ENCODE measurements at places on chromosomes 1 and 21. TPM values are rescaled to one million over a fixed set of nuclear protein-coding genes. Genes with fewer than 3 reads are reported as not detected.

The KRTAP19-3 gene
- total RNA-seq = not detected

- peak; percentile 3 for DNase-seq
Measured at GRCh38 chr1:192763756-192764155, 45.1 kb upstream of the RGS2 start.

GRCh38 chr1:222021129-222021528 is 279.2 kb upstream of the DUSP10 start:
- no peak for DNase-seq

GRCh38 chr1:183968386-183968785 is 69.1 kb downstream of the COLGALT2 start:
- DNase-seq = no peak

GRCh38 chr1:32400876-32401631 is 6.8 kb upstream of the BSDC1 start:
- peak; percentile 84 for DNase-seq

The MAN1C1 gene
- 0.11 TPM for total RNA-seq

- no peak for DNase-seq
Measured at GRCh38 chr1:38708701-38709258, 150.8 kb downstream of the RRAGC start.

Data from PC-3 (cell line).